WTC11 (cell line): ENCODE measurements at places on chromosomes 7 and 10.
A peak's percentile ranks its signal among the peaks of the same experiment; 100 is the strongest.

DNA sequence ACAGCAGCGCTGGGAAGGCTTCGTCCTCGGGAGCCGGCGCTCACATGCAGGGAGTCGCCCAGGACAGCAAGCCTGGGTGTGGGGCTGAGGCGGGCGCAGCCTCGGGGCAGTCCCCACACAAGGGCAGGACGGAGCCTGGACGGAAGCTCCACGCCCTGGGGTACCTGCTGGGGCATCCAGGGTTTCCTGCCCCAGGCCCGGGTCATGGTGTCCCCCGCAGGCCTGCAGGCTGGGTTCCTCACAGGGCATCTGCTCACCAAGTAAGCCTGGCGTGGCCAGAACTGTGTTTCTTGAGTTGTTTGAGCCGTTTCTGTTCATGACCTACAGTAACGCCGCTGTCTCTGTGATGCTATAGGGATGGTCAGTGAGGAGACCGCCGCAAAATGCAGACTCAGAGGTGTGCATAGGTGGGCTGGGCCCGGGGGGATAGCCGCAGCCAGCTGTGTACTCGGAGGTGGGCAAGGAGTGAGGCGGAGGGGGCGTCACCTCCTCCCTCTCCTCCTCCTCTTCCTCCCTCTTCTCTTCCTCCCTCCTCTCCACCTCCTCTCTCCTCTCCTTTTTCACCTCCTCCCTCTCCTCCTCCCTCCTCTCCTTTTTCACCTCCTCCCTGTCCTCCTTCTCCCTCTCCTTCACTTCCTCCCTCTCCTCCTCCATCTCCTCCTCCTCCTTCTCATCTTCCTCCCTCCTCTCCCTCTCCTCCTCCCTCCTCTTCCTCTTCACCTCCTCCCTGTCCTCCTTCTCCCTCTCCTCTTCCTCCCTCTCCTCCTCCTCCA lies 438.9 kb downstream of the DNAJB6 start:
- DNase-seq = no peak

DNA sequence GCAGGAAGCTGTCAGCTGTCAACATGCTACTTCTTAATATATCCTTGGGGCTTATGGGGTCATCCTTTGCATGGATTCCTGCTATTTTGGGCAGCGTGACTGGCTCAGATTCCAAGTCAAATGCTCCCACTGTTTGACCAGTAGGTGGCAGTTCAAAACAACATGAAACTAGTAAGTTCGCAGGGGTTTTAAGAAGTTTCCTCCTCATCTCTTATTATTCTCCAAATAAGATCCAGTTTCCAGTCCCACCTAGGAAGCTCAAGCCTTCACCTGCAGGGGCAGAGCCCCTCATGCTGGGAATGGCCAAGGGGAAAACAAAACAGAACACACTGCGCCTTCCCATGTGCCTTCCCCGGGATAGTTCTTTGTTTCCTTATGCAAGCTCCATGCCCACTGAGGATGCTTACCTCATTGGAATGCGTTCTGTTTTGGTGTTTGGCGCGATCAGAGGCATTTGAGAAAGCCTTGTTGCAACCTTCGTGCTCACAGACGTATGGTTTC lies 259.8 kb downstream of the GLI3 start:
- DNase-seq = no peak

GRCh38 chr10:97684866-97685394 lies 2.1 kb downstream of the AVPI1 start:
- no peak for DNase-seq

GRCh38 chr10:98684019-98684899 lies 237.5 kb upstream of the HPS1 start:
- DNase-seq = no peak

- no peak for DNase-seq
These were observed 1.3 kb downstream of the SPRN start for GRCh38 chr10:133422807-133423771.

GRCh38 chr10:48776528-48776927 lies 91.9 kb downstream of the WDFY4 start:
- DNase-seq = no peak

DNA sequence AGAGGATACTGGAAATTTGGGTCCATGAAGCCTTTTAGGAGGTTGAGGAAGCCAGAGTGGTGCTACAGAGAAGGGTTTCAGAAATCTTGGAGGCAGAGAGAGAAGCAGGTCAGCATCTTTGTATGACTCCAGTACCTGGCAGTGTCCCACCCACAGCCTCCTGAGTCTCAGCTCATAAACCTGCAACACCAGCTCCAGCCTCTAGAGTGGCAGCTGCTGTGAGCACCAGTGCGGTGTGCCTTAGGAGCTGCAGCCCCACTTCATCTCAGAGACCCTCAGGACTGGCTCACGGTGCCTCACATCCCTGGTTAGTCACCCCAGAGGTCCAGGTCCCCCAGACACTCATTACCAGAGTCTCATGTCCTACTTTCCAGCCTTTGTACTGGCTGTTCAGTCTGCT lies 84.8 kb upstream of the PRKAR2B start:
- peak; percentile 58 for DNase-seq

GRCh38 chr10:79938728-79939406 lies 10.0 kb downstream of the SFTPD start:
- no peak for DNase-seq

DNA sequence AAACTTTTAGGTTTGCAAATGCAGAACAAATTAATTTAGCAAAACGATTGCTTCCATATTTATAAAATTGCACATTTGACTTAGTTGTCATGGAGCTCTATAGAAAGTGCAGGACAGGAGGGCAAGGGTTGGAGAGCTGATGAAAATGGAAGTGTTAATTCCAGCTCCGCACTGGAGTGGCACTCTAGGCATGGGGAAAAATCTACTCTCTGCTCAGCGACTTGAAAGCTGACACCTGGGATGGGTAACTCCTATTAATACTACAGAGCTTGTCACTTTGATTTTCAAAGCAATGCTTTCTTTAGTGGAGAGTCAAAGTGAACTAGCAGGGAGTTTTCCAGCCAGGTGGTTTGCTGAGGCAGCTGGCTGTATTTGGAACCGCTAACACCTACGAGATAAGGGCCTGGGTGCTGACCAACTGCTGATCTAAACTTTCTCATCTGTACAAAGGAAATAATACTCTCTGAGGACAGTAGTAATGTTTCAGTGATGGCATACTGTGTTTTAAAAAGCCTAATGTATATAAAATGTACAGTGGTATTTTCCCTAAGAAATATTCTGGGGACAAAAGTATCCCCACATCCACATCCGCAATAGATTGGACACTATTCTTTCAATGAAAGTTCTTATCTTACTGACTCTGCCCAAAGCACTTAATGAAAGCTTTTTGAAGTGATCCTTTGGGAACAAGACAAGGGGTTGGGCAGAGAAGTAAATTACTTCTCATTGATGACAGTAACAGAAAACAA lies 444.3 kb downstream of the GPAM start:
- no peak for DNase-seq

GRCh38 chr10:61815496-61815895 lies 86.0 kb upstream of the ARID5B start:
- no peak for DNase-seq

DNA sequence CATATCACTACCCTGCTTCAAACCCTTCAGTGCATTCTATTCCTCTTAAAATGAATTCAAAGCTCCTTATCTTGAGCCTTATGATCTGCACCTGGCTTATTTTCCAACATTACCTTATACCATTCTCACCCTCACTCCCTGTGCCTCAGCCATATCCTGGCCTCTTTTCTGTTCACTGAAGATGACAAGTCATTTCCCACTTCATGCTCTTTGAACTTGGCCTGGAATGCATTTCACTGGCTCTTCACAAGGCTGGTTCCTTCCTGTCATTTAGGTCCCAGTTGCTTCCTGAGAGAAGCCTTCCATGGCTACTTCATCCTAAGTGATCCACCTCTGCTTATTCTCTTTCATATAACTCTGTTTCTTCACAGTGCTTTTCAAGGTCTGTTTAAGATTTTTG lies 3.2 kb upstream of the LIPF start:
- no peak for DNase-seq
